ENCODE measurements at places on chromosomes 2 and 18.

- DNase-seq, result peak; percentile 85
Observed at GRCh38 chr2:939936-940601, 10.6 kb upstream of the SNTG2 start.

- DNase-seq, result peak; percentile 91
Observed at GRCh38 chr2:19538411-19538963, 180.1 kb upstream of the OSR1 start.

DNA sequence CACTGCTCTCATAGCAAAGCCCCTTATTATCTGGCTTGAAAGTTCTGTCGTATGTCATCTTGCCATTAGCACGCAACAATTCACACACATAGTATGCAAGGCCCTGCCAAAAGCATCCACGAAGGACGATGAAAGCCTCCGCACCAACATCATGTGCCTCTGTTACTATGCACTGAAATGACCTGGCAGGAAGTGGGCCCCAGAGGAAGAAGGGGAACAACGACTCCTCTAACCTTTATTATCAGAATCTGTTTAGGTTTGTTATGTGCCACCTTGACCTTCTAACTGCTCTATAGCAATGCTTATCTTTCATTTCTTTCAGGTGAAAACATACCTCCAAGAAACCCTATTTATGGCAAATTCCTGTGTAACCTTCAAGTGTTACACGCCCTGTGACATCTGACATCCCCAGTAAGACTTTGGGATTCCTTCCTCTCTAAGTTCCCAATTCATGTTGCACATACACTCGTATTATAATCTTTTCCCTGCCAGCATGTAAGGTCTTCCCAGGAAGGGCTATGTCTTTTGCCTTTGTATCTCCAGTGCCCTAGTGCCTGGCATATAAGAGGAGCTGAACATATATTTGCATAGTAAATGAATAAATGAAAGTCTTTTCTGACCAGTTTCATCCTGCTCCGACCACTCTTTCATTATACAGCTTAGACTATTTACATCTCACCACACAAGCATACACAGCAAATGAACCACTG lies 7.0 kb upstream of the NDUFV2 start:
- peak; percentile 28 for DNase-seq

DNA sequence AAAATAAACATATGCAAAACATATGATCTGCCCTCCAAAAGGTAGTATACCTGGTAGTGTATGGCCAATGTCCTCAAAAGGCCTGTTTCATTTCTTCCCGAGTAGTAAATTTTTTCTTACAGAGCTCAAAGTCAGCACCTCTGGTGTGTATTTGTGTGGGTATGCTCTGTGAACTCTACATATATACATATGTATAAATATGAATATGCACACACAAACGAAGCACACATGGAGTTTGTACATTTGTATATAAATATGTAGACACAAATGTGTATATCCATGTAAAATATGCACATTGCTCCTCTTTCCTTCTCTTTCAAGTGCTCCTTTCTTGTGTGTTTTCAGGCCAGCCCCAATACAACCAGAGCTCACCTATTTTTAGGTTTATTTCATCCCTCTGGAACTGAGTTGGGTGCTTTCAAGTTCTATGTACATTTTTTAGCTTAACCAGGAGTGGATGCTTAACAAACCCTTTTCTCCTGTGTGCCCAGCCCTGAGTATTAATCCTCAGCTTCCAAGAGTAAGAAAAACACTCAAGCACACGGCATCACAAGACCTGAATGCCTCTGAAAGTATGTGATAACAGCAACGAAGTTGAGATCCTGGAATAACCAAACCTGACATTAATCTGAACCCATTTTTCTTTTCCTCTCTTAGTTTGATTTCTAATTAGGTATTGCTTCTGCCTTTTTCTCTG lies 12.2 kb upstream of the GALNT5 start:
- no peak for DNase-seq

DNA sequence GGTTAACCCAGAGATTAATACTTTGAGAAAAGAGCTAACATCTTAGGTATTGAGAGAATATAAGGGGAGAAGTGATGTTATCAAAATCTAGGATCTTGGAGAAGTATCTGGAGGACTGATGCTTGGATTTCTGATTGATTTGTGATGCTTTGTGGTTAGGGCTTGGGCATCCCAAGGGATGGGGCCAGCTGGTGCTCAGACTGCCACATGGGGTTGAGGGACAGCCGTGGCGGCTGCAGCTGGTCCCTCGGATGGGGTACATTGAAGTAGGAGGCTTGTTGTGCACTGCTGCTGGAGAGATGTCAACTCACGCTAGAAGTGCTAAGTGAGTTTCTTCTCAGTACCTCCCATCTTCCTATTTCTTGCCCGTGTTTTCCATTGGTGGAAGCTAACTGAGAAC lies 22.4 kb downstream of the HRH4 start:
- no peak for DNase-seq

GRCh38 chr18:9260388-9261380 lies 73.9 kb upstream of the TWSG1 start:
- peak; percentile 1 for DNase-seq

DNA sequence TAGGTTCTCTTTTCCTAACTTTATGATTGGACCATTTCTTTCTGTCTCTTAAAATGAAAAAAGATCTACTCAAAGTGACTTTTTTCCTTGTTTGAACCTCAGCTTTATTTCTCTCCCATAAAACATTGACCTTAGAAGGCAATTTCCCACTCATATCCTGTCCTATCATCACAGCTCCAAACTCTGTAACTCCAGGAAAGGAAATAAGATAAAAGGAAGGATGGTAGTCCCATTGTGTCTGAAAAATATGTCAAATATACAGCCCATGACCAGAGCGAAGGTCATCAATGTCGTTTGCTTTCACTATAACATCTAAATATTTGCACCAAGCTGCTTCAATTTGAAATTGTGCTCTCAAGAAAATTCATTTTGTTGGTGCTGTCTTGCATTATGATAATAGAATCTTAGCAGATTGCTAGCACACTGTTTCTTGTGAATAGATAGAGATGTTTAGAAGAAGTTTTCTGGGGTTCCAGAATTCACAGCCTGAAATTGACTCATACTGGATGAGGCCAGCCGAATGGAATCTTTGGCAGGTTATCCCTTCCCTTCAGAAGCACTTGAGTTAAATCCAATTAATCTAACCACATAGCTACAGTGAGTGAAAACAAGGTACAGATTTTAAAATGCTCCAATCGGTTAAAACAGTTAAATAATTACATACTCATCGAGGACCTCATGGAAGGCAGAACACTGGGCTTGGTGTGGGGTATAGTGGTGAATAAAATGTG lies 95.1 kb downstream of the CRIM1 start:
- peak; percentile 92 for DNase-seq

DNA sequence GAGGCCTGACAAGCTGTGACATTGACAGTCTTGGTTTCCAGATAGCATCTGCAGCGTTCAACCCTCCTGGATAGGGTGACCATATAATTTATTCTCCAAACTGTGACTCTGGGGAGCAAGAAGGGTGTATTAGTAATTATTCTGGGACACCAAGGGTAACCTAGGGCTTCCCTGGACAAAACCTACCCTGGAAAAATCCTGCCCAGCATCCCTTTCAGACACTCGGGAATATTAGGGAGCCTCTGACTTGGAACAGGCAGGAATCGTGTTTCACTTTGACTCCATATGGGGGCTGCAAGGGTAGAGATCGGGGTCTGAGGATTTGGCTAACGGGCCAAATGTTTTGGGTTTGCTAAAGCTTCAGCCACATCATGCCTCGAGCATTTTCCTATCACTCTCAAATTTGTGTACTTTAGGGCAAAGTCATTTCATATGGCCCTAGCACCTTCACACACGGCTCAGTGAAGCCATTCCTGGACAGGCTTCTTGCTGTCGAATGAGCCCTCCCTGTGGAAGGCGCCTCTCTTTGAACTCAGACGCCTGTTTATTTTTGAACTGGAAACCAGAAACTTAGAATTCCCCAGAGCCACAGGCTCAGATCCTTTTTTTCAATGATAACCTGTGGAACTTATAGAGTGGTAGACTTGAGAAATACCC lies 129.9 kb downstream of the DDX1 start:
- DNase-seq, result no peak

- DNase-seq, result no peak
Observed at GRCh38 chr2:55230551-55230950, 1.5 kb downstream of the CLHC1 start.

GRCh38 chr2:39990335-39990900 lies 211.4 kb upstream of the THUMPD2 start:
- peak; percentile 58 for DNase-seq

GRCh38 chr2:71923887-71924533 lies 223.7 kb downstream of the CYP26B1 start:
- peak; percentile 41 for DNase-seq

- no peak for DNase-seq
Observed at GRCh38 chr2:225598426-225598825, 198.9 kb downstream of the NYAP2 start.

GRCh38 chr2:71521436-71521950 lies 68.1 kb downstream of the DYSF start:
- DNase-seq, result no peak

GRCh38 chr2:37836270-37836669 lies 88.8 kb upstream of the RMDN2 start:
- no peak for DNase-seq

GRCh38 chr2:157267476-157267875 lies 10.0 kb downstream of the GALNT5 start:
- DNase-seq, result no peak

DNA sequence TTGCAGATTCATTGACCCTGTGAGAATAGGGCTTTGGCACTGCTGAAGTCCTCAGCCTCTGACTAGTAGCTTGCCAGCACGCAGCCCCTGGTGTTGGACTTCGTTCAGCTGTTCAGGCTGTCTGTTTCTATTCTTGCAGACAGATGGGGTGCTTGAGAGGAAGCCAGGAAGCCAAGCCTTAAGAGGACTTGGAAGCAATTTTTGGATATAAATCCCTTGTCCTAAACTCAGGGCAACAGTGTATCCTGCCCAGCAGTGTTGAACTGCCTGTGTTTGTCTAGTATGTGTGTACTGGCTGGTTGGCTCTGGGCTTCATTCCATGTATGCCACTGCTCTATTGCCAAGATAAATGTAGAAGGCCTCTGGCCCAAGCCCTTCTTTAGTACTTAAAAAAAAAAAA lies 108.6 kb downstream of the COMMD1 start:
- DNase-seq, result peak; percentile 57

DNA sequence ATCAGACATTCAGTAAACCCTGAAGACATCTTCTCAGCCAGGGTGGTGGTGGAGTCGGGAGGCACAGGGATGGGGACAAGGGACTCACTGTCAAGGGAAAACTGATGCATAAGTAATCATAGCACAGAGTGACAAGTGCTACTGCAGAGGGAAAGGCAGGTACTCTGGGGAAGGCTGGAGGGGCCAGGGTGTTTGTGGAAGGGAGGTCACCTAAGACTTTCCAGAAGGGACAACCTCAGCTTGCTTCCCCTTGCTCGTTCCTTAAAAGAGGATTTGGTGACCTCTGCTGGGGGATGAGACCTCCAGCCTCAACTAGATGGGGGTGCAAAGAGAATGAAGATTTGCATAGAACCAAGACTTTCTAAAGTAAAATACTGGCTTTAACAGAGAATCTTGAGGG lies 99.5 kb downstream of the SLC4A3 start:
- no peak for DNase-seq

DNA sequence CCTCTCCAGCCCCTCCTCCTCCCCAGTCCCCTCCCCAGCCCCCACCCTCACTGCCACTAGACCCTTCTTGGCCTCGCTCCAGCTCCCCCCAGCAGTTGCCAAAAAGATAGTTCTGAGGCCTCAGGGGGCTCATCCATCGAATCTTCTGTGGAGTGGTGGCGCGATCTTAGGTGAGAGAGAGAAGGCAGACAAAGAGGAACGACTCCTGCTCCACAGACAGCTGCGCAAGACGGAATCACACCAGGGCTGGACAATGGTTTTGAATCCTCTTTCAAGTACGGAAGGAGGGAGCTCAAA lies 68.1 kb downstream of the LAMA3 start:
- DNase-seq, result no peak

- peak; percentile 77 for DNase-seq
Observed at GRCh38 chr18:23593720-23594119, 7.4 kb upstream of the NPC1 start.

DNA sequence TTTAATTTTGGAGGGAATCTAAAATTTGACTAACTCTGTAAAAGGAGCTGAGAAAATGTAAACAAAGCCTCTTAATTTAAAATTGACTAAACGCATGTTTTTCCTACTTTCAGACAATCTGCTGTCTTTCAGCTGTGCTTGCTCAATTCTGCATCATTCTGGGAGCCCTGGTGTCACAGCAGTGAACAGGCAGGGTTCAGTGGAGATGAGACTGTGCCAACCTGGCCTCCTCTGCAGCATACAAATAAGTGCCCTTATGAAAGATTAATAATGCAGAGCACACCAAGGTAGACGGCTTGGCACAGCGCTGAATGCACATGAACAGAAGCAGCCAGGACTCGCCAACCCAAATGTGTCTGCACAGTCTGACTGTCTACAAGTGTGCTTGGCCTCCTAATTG lies 222.0 kb upstream of the CHAC2 start:
- no peak for DNase-seq

GRCh38 chr2:160194946-160195345 lies 5.1 kb downstream of the ITGB6 start:
- DNase-seq, result no peak

- DNase-seq, result no peak
Observed at GRCh38 chr2:179715196-179715595, 146.2 kb downstream of the ZNF385B start.

DNA sequence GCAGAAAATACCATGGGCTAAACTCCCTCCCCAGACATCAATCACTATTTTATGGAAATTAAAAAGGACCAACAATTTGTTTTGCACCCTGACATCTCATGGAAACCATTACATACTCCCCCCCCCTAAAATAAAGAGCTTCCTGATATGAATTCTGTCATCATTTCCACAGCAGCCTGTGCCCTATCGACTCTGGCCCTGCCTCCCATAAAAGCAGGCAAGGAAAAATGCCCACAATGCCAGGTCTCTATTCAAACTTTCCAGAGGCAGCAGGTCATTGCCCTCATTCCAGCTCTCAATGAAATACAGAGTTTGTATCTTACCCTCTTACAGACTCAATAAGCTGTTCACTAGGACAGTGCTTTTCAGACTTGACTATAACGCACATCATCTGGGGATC lies 254.4 kb upstream of the TANK start:
- no peak for DNase-seq

DNA sequence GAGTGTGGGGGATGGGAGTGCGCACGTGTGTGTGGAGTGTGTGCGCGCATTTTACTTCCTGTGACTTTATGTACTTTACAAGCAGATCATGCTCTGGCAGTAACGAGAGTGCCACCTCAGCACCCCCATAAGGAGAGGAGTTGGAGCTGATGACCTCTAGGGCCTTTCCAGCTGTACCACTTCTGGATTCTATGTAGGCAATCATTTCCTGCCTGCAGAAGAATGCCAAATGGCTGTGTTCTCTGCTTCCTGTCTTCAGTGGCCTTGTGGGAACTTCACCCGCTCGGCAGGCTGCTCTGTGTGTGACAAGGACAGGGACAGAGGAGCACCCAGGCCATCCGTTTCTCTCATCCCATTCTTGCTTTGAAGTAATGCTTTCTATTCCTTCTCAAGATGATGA lies 22.8 kb upstream of the ZNF385B start:
- DNase-seq, result no peak

- DNase-seq, result no peak
Observed at GRCh38 chr2:225326969-225327368, 72.5 kb upstream of the NYAP2 start.

- DNase-seq, result no peak
Observed at GRCh38 chr18:45165176-45165713, 450.0 kb upstream of the SLC14A2 start.

GRCh38 chr2:210195101-210195852 lies 24.1 kb upstream of the KANSL1L start:
- DNase-seq, result peak; percentile 38

Data from fibroblast of skin of abdomen (primary cell).